ENCODE measurements at places on chromosomes 2 and 18. TPM values are rescaled to one million over a fixed set of nuclear protein-coding genes. Genes with fewer than 3 reads are reported as not detected.

Gene CLEC4F
- 0.30 TPM for total RNA-seq

Gene SATB2
- total RNA-seq = 19.0 TPM

Gene ALLC
- 11.4 TPM for total RNA-seq

Gene LIMS3
- 8.4 TPM for total RNA-seq

DNA sequence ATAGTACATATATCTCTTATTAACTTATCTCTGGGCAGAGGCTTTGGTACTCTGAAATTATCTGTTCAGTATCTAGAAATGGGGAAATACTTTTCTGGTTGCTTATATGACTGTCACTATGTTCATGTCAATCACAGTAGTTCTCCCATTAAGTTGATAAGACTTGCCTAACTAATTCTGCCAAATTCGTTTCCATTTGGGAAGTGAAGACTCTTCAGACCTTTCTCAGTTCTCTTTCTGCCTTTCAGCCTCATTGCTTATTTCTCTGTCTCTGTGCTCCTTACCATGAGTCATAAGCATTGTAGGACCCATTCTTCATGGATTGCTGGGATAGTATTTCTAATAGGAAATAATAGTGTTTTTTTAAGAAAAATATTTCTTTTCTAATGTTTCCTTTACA, 113.5 kb downstream of the PHLPP1 start:
- DNase-seq = no peak

- DNase-seq = no peak
Measured at GRCh38 chr2:105055613-105056012, 17.7 kb downstream of the MRPS9 start.

GRCh38 chr18:523561-523960, 23.1 kb upstream of the COLEC12 start:
- DNase-seq = no peak

GRCh38 chr2:211748339-211748738, 790.3 kb downstream of the ERBB4 start:
- DNase-seq = no peak

GRCh38 chr2:240455272-240455646, 19.8 kb downstream of the GPC1 start:
- no peak for DNase-seq

DNA sequence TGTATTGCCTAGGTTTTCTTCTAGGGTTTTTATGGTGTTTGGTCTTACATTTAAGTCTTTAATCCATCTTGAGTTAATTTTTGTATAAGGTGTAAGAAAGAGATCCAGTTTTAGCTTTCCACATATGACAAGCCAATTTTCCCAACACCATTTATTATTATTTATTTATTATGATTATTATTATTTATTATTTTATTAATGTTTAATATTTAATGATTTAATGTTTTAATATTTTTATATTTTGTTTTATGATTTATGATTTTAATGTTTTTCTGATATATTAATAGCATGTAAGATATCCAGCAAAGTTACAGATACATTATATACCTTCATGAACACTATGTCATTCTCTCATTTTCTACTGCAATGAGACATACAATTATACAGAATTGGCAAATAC, 1082.0 kb downstream of the DSC3 start:
- DNase-seq = no peak

GRCh38 chr2:169761251-169761969, 27.8 kb downstream of the KLHL23 start:
- no peak for DNase-seq

All from tibial nerve (tissue), 4 donors.